ENCODE measurements at places on chromosomes 11 and 22.

GRCh38 chr22:39658367-39658766, 87.8 kb downstream of the CACNA1I start:
- DNase-seq, result no peak

GRCh38 chr11:95888439-95888838, 35.5 kb downstream of the MTMR2 start:
- DNase-seq, result no peak

- no peak for DNase-seq
Measured at GRCh38 chr11:28488336-28488735, 380.1 kb downstream of the METTL15 start.

GRCh38 chr22:50621356-50621880, 6.5 kb downstream of the ARSA start:
- DNase-seq, result no peak

DNA sequence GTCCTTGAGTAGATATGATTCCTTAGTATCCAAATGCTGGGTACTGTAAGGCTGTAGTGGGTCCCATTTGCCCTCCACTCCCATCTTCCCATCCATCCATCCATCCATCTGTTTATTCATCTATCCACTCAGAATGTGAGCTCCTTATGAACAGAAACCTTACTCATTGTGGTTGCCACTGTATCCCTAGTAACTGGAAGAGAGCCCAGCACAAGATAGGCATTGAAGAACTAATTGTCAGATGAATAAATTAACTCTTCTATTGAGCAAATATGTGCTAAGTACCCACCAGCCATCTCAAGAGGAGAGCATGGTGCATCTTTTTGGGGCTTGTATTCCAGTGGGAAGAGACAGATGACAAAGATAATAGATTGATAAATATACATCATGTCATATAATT, 86.4 kb upstream of the SEZ6L start:
- DNase-seq, result no peak

GRCh38 chr11:80188076-80188627, 747.3 kb upstream of the TENM4 start:
- DNase-seq, result no peak

DNA sequence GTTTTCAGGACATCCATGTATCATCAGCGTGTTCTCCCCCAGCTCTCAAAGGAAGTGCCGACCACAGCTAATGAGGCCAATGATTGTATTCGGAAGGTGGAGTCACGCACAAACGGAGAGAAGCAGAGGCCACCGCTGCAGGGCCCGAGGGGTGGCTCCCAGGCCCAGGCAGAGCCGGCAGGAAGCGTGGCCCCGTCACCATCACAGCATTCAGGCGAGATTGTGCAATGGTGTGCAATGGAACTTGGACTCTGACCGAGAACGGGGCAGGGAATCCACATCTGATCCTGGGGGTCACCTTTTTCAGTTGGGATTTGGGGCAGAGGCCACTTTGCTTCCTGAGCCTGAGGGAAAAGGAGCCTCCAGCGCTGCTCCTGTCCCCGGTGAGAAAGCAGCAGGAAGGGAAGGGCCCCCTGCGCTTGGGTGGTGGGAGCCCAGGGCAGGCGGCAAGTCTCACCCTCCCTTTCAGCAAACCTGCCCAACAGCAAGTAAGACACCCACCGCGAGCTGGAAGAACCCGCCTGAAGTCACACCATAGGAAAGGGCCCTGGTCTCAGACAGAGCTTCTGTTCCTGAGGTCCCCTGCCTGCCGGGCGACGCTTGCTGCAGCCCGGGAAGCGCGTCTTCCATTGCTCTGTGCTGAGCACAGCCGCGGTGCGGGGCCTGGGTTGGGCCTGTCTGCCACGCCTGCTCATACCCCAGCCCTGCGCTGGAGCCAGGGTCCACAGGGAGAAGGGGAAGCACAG, 1430.7 kb downstream of the BRD1 start:
- no peak for DNase-seq

DNA sequence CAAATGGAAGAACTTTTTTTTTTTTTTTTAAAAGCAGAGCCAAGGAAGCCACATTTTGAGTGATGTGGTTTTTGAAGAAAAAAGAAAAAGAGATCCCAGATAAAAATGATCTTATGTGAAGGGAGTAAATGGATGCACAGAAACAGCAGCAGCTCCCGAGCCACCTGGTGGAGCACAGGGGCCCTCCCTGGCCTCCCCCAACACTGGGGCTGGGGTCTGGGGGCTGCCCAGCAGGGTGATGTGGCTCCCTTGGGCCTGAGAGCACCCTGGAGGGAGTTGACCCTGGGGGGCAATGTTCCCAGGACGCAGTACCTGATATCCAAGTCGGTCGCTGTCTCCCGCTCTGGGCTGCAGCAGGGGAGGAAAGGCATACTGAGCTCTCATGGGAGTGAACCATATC, 26.5 kb upstream of the KCNJ11 start:
- no peak for DNase-seq
